ENCODE measurements at places on chromosomes 4 and X.

DNA sequence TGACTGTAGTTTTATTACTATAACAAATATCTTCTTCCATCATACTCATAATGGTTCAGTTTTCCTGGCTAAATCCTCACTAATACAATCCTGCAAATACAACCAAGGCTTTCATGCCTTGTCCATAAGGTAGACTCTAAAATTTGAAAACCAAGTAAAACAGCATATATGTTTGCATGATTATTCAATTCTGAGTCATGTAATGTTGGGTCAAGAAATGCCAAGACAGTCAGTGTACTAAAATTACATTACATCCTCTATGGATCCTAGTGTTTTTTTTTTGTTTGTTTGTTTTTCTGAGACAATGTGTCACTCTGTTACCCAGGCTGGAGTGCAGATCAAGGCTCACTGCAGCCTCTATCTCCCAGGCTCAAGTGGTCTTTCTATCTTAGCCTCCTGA lies 38.6 kb upstream of the TEX13D start:
- DNase-seq, result no peak

DNA sequence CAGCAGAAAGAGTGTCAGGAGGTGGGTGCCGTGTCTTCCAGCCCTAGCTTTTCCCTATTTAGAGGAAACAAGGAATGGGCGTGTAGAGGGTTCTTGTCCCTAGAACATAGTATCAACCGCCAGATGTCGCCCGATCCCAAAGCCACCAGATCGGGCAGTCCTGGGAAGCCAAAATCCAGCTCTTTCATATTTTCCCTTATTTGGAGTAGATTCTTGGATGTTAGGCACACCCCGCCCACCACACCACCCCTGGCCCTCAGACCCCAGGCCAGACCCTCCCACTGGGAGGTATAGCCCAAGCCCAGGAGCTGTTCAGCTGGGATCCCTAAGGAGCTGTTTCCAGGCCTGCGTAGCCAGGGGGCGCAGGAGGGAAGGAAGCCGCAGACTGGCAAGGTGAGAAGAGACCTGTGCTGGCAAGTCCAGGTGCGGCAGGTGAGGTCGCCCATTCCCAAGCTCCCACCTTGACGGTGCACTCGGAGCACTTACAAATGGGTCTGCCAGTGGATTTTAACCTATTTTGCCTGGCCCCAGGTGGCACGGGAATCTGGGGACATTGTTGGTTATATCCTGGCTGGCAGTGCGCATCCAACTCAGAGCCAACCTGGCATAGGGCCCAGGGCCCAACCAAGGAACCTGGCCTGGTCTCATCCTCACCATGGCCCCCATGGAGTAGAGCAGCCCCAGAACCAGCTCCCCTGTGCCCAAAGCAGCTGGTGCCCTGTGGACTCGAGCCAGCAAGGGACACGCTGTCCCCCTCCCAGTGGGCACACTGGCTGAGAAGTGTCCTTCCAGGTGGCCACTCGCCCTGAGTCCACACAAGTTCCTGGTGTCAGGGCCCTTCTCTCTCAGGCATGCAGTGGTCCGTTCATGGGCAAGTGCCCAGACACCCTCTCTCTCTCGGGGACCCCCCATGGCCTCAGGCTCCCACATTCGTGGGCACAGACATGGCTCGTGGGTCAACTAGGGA lies 811 bp downstream of the FLNA start:
- no peak for DNase-seq

DNA sequence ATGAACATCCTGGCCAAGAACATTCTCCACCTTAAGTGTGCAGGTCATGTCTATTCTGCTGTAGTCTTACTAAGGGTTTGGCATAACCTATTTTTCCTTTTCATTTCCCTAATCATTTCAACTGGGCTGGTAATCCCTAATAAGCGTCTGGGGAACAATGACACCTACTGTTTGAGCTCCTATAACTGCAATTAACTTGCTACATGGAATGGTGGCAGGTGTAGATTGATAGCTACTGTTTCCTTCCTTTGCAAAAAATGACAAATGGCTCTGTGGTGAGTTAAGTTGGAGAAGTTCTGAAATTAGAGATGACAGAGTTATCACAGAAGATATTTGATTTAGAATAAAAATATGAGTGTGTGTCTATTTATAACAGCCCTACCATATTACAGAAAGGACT lies 104.5 kb upstream of the NAP1L5 start:
- no peak for DNase-seq

GRCh38 chr4:159390648-159391047 lies 287.8 kb downstream of the RAPGEF2 start:
- no peak for DNase-seq

DNA sequence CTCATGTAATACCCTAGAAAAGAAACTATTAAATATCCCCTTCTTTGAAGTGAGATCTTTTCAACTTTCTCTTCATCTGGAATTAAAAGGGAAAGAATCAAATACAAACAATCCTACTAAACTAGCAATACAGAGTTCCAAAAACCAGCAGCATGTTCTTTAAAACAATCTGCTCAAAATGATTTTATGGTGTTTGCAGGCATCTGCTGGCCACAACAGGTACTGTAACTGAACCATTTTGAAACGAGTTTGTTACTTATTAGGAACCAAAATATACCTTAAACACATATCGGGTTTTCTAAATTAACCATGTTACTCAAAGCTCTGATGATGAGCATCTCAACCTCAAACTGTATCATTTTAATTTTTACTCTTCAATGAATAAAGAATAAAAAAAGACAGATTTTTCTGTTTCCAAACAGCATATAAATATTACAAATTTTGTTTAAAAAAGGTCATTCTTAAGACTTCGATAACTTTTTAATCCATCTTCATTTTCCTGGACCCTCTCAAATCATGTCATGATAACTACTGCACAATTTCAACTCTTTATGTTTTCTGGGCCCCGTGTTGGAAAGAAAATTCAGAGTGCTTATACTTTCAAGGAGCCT lies 56.5 kb downstream of the ARAP2 start:
- peak; percentile 43 for DNase-seq

DNA sequence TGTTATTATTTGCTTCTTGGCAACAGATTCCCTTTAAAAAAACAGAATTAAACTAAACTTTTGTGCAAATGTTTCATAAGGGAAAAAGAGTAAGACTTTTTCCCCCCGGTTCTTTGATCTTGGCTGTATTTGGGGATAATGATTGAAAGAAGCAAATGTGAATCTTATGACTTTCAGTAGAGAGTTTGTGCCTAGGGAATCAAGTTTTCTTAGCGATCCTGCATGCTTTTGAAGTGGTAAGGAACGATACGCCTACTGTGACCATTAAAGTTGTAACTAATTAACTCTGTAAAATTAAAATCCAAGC lies 9.0 kb downstream of the ATP10D start:
- no peak for DNase-seq

- no peak for DNase-seq
Observed at GRCh38 chrX:38657562-38657961, 96.2 kb downstream of the TSPAN7 start.

DNA sequence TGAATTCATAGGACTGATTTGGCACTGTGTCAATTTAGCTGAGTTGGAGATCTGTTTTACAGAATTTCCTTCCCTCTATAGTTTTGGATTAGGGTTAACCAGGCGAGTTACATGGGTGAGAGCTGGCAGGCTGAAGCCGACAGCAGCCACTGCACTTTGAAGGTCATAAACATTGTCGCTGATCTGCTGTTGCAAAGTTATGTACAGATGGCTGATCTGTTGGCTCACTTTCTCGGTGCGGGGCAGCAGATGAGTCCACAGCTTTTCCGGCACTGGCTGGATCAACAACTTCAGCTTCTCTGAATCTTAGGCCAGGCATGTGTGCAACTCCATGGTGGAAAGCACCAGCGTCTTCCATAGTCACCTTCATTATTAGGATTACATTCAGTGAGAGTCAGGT lies 173.7 kb downstream of the GPAT3 start:
- no peak for DNase-seq

DNA sequence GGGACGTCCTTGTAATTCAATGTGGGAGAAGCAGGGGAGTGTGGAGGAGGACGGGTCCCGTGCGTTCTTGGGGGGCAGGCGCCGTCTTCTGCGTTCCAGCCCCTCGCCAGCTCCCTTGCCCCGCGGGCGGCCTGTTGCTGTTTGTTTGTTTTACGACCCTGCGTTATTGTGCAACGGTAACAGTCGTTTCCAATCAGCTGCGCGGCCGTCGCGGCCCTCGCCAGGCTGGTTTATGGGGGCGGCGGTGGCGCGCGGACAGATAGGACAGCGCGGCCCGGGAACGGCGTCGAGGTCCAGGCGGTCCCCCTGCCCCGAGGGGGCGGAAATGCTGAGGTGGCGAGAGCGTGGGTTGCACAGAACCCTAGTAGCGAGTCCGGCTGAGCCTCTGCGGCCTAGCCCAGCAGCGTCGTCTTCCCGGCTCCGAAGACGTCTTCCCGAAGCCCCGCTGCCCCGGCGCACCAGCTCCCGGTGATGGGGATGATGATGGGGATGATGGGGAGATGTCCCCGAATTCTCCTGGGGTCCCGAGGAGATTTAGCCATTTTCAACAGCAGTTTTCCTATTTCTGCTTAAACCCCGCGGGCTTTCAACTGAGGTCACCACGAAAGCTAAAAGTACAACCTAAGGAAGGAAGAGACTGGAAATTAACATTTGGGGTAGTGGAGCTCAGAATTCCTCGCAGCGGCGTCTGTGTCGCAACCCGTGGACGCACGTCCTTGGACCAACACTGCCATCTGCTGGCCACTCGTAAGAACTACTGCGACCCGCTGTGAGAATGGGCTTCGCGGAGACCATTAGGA lies 4.8 kb downstream of the PDGFRA start:
- DNase-seq, result peak; percentile 72

DNA sequence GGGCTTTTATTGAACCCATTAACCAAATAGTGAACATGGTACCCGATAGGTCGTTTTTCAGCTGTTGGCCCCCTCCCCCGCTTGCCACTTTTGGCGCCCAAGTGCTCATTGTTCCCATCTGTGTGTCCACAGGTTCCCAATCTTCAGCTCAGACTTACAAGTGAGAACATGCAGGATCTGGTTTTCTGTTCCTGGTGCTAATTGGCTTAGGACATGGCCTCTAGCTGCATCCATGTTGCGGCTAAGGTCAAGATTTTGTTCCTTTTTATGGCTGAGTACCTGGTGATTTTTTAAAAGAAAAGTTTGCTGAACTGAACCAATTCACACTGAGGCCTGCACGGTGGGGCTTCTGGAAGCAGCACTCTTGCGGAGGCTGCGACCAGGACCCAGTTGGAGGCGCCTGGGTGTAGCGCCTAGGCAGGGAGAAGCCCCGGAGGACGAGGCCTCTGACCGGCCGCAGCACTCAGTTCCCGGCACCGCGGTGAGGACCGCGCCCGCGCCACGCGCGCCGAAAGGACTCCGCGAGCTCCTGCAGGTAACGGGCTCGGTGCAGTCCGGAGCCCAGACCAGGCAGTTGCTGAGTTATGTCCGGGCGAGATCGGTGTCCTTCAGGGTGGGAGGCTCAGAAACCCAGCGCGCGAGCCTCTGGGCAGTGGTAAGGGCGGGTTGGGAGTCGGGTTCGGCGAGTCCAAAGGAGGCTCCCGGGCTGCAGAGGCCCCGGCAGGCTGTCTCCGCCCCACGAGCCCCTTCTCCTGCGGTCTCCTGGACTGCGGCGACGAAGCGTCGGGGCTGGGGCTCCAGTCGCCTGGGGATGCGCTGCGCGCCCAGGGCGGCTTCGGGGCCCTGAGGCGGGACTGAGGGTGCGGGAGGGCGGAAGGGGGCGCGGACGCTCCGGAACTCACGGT lies 15.8 kb upstream of the SLC25A4 start:
- no peak for DNase-seq

GRCh38 chr4:13597141-13597540 lies 30.4 kb downstream of the BOD1L1 start:
- no peak for DNase-seq

- DNase-seq, result no peak
Observed at GRCh38 chr4:89708903-89709421, 128.0 kb downstream of the SNCA start.

- DNase-seq, result no peak
Observed at GRCh38 chr4:77777135-77777807, 41.9 kb downstream of the CNOT6L start.

- peak; percentile 30 for DNase-seq
Observed at GRCh38 chr4:825063-825970, 612 bp downstream of the CPLX1 start.

DNA sequence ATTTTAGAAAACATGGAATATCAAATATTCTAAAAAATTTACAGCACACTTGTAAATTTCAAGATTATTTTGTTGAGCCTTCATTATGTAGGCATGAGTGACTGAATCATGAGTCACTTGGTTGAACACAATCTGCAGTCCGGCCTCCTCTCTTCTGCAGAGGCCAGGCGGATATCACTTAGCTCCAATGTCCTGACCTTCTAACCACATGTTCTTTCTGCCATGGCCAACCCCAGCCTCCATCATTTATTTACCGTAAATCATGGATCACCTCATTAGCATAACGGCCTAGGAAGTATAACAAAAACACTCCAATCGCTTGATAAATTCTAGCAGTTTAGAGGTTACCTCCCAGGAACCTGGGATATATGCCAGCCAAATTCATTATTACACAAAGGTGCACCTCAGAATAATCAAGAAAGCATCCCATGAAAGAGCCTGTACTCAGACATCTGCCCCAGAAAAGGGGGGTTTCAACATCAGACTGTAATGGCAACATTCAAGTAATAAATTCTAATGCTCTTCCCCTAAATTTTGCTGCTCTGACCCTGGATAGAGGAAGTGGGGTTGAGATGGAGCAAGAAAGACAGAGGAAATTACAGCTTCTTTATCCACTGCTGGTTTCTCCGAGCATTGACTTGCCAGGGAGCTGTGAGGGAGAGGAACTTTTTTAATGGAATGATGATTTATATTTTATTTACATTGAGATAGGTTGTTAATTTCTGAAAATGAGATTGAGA lies 2153.6 kb upstream of the AGA start:
- DNase-seq, result no peak

DNA sequence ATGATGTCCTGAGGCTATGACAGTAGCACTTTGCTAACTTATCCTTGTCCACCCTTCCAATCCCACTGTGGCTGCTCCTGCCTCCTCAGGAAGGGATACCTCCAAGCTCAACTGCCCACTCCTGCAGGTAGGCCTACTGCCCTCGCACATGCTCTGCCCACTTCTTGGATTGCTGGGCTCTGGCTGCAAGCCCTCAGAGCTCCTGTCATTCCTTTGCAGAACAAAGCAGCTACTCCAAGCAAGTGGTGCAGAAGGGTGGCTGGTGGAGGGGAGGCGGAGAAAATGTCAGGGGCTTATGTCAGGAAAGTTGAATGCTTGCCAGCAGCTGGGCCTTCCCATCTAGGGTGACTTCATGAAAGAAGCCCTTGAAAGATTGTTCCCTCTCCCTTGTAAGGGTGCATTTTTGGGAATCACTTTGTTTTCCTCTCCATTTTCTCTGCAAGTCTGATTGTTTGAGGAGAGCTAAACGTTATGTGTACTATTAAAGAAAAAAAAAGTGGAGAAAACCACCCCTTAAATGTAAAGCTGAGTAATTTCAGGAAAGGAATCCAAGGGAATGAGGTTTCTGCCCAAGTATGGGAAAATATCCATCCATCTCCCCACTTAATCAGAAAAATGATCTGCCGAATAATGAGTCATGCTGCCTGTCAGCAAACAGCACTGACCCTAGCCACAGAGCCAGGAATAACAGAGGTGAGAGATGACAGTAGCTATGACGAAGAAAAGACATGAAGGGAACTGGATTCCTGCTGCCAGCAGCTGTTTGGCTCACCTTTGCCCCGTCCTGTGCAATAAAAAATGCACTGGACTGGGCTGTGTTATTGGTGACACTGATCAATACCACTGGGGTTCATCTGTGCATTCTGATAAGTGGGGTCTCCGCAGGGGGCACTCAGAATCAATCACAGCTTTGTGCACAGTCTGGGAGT lies 102.0 kb downstream of the RTL5 start:
- DNase-seq, result no peak

GRCh38 chrX:69932323-69932722 lies 117.4 kb downstream of the AWAT2 start:
- no peak for DNase-seq

Measured in CD4-positive, alpha-beta T cell treated with Interleukin-17A for 1 hour (primary cell).